ENCODE measurements at places on chromosomes 16 and 17.

- no peak for DNase-seq
These were observed 264.5 kb downstream of the CDH11 start for GRCh38 chr16:64857411-64857810.

DNA sequence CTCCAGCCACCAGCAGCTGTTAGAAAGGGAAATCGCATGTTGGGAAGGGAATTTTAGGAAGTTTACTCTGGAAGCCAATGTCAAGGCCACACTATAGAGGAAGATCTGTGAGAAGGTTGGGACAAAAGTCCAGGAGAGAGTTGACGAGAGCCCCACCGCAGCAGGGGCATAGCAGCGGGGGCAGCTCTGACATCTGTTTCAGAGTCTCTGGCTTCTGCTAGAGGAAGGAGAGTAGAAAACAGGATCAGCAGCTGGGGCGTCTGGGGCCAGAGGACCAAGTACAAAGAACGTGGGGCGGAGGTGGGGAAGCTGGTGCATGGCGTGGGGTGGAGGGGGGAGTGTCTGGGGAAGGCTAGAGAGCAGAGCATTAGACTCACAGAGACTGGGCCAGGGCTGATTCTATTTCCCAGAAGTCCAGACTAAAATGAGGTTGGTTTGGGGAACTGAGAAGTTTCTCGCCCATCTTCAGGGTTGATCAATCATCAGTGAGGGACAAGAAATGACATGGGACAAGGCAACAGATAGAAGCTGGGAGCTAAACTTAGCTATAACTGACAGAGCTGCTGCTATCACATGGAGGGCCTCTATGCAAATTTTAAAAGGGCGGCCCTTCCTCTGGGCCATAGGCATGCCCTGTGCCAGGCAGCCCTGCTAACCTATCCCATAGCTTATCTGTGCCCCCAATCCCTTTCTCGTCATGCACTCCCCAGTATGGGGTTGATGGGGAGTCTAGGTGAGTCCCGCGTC lies 1.2 kb downstream of the RABEP2 start:
- no peak for DNase-seq

- no peak for DNase-seq
These were observed 19.3 kb upstream of the NAT9 start for GRCh38 chr17:74795327-74796020.

DNA sequence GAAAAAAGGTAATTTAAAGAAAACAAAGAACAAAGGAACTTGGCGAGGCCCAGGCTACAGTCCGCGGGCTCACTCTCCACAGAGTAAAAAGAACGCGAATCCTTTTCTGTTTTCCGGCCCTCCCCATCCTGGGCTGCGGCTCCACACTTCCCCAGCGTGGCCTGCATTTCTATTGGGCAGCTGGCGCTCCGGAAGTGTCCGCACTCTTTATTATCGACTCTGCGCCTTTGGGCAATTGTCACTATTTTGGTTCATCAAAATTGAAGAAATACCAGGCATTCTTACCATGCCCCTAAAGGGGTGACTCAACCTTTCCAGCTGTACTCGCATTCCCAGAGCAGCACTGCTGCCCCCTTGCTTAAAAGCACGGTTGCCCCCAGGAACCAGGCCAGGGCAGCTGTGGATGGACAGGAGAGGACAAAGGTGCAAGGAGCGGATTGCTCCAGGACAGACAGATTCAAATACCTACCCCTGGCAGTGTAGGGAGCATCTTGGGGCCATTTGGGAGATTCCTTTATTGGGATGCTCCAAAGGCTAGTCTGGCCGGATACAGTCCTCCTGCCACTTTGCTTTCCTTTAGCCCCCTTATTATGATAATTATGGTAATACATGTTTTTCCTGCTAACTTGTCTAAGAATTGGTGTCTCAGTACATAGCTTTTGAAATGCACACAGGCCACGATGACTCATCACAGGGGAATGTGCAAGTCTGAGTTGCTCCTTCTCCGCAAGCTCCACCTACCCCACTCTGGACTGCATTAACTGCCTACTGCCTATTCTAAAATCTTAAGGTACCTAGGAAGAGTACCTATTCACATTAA lies 985 bp upstream of the SLFN12 start:
- DNase-seq = peak; percentile 93

DNA sequence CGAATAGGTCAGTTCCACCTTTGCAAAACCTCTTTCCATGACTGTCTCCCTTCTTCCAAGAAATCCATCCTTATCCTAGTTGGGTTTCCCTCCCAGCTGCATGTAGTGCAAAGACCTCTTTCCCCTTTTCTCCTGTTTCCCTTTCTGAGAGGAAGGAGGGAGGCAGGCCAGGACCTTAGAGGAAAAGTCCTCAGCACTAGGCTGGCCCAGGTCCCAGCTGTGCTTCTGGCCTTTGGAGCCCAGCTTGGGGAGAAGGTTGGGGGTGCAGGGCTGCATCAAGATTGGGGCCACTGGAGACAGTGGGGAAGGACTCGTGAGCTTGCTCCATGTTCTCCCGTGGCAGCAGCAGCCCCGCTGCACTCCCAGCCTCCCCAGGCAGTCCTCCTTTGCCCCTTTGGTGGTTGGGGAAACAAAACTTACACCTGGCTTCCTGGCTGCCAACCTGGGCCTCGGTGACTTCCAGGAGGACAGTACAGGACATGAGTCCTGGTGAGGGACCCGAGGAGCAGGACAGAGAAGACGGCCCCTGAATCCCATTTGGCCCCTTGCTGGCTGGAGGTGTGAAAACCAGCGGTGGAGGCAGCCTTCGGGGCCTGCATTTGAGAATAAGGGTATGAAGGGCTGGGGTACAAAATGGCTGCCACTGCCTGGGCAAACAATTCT lies 481 bp downstream of the HEXIM2 start:
- no peak for DNase-seq

- peak; percentile 47 for DNase-seq
These were observed 600.5 kb upstream of the RBFOX1 start for GRCh38 chr16:6732166-6732565.

DNA sequence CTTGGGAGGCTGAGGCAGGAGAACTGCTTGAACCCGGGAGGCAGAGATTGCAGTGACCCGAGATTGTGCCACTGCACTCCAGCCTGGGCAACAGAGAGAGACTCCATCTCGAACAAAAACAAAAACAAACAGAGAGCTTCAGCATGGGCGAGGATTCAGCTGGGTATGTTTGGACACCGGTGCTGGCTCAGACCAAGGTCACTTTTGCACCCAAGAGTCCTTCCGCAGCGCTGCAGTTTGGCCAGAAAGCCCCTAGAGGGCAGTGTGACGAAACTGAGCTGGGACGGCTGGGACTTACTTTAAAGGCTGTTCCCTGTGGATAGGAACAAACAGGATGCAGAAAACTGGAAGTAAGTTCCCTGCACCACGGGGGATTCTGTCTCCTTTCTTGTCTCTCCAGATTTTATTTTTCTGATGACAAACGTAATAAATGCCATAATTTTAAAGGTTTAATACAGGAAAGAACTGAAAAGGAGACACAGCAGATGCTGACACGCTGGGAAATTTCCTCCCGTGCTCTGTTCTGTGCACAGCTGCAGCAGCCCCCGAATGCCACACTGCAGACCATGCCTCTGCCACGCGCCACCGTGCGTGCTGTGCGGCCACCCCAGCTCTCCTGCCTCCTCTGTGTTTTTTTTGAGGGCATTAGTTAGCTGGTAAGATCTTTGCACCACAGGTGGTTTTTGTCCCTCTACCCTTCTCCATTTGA lies 25.2 kb upstream of the USP36 start:
- DNase-seq = peak; percentile 99

DNA sequence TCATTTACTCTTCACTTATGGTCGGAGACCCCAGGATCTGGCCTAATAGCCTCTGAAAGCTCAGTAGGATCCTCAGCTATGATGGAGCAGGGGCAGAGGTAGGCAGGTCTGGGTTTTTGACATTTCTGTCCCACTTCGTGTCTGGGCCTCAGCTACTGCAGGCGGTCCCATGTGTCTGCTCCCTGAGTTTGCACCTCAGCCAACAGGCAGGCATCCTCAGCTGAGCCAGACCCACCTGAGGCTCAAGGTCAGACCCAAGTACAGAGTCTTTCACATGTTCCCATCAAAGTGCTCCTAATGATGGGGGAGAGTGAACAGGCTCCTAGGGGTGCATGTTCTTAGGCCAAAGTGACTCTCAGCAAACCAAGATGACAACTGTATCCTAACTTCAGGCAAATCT lies 2.9 kb upstream of the RASL10B start:
- DNase-seq = peak; percentile 57

DNA sequence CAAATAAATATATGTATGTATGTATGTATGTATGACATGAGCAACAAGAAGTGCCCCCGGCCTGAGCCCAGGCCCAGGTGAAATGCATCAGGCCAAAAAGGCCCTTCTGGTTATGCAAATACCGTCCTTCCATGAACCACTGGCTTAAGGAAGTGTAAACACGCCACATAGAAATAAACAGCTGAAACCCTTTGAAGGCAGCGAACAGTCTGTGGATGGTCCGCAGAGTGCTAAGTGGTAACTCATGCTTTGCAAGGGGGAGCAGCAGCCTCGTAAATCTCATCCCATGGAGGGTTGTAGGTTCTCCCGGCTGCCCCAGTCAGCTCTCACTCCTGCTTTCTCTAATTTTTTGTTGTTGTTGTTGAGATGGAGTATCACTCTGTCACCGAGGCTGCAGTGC lies 36.7 kb downstream of the COTL1 start:
- DNase-seq = no peak

- peak; percentile 88 for DNase-seq
These were observed 61.3 kb upstream of the KIFC3 start for GRCh38 chr16:57863434-57864160.

- DNase-seq = no peak
These were observed 7.4 kb downstream of the MPG start for GRCh38 chr16:85407-85782.

DNA sequence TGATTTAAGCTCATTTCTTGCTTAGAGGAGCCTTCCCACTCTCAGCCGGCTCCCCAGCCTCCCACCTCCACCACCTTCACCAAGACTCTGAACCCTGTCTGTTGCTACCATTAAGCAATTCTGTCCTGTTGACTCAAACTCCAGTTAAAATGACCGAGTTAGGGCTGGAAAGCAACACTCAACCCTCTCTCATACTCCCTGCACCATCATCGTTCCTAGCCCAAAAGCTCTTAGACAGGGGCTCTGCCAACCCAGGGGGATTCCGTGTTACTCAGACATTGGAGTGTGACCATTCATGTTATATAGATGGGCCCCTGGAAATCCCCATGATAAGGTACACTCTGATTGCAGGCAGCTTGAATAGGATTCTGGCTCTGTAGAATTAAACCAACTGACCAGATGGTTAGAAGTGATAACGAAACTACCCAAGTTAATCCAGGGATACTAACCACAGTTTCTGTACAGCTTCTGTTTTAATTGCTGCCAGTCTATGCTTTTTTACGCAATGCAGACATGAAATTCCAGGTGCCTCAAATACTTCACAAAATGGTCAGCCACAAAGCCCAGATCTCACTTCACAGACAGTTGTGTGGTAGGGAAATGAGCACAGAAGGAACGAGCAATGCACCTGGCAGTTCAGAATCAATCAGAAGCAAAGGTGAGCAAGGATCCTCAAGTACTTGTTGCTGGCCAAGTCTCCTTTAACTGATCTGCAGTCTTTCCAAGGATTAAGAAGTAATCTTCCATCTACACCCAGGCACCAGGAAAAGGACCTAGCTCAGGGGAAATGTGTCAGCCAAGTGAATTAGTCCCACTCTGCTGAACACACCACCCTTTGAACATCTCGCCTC lies 2.1 kb downstream of the SSTR2 start:
- DNase-seq = no peak

DNA sequence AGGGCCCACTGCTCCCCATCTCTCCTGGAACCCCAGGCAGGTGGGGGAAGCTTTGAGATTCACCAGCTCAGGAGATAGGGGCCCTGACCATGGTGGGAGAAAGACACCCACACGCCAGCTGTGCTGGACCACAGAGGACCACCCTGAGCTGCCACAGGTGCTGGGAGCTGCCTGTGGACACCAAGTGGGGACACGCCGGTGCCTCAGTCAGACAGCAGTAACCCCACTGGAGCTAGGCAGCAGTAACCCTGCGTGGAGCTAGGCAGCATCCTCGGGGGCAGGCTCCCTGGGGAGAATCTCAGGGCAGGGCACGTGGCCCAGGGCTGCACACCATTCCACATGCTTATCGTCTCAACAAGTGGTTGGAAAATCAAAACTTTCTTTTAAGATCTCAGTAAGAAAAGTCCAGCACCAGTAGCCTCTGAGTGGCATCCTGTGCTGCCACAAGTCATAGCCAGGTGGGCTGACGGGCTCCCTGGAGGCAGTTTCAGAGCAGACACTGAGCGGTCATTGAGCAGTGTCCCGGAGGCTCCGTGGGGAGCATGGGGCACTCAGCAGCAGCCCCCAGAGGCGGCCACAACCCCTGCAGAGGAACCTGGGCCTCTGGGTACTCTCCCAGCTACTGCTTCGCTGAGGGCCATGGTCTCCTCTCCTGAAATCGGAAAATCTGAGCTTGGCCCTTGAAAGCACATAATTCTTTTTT lies 8.0 kb upstream of the HEXD start:
- DNase-seq = no peak

GRCh38 chr17:59668816-59669215 lies 38.4 kb downstream of the PTRH2 start:
- no peak for DNase-seq
